ENCODE measurements at places on chromosomes 12 and 14. TPM values are rescaled to one million over a fixed set of nuclear protein-coding genes. Genes with fewer than 3 reads are reported as not detected.

- no peaks in the 10 kb centered on the region for H3K27me3 ChIP-seq
- DNase-seq = no peak
- no peaks in the 10 kb centered on the region for H3K4me1 ChIP-seq
- H3K36me3 ChIP-seq = peaks cover 15% of the 10 kb centered on the region
- H3K27ac ChIP-seq = no peak overlapping the region
Observed at GRCh38 chr14:103657471-103657870, 28.5 kb downstream of the KLC1 start.

DNA sequence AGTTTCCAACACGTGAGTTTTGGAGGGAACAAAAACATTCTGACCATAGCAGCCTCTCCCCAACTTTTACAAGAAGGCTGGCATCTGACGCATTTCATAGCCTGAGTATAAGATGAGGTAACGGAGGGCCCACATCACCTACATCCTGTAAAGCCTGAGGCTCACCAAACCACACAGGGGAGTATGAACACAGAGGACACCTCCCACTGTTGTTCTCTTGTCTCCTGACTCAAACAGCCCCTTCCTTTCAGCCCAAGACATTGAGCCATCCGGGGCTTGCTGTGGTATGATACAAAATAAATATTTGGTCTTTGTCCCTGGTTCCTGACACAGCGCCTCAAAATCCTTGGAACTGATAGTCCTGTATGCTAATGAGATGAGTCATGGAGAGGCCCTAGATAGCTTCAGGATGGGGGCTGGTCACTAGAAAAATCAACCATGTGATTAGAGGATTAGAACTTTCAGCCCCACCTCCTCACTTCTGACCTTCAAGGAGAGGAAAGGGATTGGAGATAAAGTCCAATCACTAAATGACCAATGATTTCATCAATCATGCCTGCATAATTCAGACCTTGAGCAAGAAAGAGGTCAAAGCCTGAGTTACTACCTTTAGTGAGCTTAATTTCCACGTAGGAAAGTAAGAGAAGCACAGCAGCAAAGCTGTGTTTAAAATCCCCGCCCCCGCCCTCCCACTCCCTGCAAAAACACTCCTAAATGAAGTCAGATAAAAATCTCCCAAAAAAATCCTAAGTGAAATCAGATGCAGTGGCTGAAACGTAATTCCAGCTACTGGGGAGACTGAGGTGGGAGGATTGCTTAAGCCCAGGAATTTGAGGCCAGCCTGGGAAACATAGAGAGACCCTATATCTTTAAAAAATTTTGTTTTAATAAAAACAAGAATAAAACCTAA is 236.4 kb downstream of the PCNX1 start:
- no peak for DNase-seq
- H3K27ac ChIP-seq = no peak overlapping the region
- no peaks in the 10 kb centered on the region for H3K27me3 ChIP-seq

GRCh38 chr12:2487278-2487677 is 307.5 kb upstream of the FKBP4 start:
- no peak overlapping the region for H3K4me3 ChIP-seq
- DNase-seq = no peak
- H3K27ac ChIP-seq = no peak overlapping the region
- peaks cover 9% of the 10 kb centered on the region for H3K27me3 ChIP-seq
- H3K4me1 ChIP-seq = no peaks in the 10 kb centered on the region
- no peaks in the 10 kb centered on the region for H3K36me3 ChIP-seq

DNA sequence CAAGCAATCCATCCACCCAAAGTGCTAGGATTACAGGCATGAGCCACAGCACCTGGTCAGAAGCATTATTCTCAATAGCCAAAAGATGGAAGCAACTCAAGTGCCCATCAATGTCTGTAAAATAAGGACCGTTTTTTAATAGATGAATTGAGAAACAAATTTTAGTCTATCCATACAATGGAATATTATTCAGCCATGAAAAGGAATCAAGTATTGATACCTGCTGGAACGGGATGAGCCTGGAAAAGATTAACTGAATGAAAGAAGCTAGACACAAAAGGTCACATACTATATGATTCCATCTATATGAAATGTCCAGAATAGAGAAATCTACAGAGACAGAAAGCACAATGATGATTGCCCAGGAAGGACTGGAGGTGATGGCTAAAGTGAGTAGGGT is 9.1 kb upstream of the FBXW8 start:
- H3K27me3 ChIP-seq = peaks cover 13% of the 10 kb centered on the region
- no peaks in the 10 kb centered on the region for H3K4me1 ChIP-seq
- no peaks in the 10 kb centered on the region for H3K36me3 ChIP-seq
- H3K4me3 ChIP-seq = no peak overlapping the region
- DNase-seq = no peak
- no peak overlapping the region for H3K27ac ChIP-seq

Gene OAS2
- 2.7 TPM for total RNA-seq
